GM18507 (cell line): ENCODE measurements at places on chromosomes 5 and 9.

- no peak for DNase-seq
Observed at GRCh38 chr5:1141834-1142233, 30.0 kb upstream of the SLC12A7 start.

DNA sequence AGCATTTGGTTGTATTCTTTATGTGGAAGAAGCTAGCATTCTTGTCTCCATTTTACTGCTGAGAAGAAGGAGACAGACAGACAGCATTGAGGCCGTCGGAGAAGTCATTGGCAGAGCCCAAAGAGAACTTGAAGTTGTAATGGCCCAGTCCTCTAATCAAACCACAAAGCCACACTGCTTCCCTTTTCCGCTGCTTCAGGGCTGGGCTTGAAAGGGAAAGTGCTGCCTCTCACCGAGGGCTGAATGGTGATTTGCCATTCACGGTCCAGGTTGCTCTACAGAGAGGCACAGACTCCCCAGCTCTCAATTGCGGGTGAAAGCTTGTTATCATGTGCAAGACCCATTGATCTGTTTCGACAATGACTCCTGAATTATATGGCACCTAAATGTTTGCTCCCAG lies 25.6 kb upstream of the POU4F3 start:
- DNase-seq, result no peak

GRCh38 chr9:5886114-5886939 lies 4.4 kb upstream of the MLANA start:
- peak; percentile 68 for DNase-seq

DNA sequence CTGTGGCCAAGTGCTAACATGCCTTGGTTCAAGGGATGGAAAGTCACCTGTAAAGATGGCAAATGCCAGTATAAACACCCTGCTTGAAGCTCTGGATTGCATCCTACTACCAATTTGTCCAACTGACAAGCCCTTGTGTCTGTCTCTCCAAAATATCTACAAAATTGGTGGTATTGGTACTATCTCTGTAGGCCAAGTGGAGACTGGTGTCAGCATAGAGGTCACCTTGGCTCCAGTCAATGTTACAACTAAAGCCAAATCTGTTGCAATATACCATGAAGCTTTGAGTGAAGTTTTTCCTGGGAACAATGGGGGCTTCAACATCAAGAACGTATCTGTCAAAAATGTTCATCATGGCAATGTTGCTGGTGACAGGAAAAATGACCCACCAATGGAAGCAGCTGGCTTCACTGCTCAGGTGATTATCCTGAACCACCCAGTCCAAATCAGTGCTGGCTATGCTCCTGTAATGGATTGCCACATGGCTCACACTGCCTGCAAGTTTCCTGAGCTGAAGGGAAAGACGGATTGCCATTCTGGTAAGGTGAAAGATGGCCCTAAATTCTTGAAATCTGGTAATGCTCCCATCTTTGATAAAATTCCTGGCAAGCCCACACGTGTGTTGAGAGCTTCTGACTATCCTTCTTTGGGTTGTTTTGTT lies 19.9 kb downstream of the AFF4 start:
- no peak for DNase-seq

GRCh38 chr5:19835442-19835841 lies 152.6 kb downstream of the CDH18 start:
- DNase-seq, result no peak
